ENCODE measurements at places on chromosomes 2 and 18.

GRCh38 chr2:130918393-130918792 is 81.7 kb downstream of the ARHGEF4 start:
- DNase-seq, result no peak

DNA sequence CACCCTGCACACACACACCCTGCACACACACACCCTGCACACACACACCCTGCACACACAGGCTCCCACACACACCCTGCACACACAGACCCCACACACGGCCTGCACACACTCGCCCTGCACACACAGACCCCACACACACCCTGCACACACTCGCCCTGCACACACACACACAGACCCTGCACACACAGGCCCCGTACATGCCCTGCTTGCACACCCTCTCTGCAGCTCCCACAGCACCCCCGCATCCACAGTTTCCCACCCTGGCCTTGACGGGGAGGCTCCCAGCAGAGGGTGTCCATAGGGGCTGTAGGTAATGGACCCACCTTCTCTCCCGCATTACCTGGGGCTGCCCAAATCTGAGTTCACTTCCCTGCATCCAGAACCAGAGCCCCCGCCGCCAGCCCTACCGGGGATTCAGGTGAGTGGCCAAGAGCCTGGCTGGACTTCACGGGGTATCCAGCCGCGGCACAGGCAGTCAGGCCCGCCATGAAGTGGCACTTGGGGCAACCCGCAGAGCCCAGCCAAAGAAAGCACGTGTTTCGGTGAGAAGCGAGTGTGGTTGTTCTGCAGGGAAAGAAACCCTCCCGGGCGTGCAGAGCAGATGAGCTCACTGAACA is 88.6 kb upstream of the GPC1 start:
- no peak for DNase-seq

DNA sequence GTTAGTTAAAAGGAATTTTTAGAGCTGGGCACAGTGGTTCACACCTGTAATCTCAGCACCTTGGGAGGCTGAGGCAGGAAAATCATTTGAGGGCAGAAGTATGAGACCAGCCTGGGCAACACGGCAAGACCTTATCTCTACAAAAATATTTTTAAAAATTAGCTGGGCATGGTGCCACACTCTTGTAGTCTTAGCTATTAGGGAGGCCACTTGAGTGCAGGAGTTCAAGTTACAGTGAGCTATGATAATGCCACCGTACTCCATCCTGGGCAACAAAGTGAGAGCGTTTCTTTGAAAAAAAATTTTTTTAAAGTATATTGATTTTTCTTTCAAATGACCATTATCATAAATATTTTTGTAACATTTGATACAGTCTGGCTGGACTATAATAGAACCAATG is 93.6 kb upstream of the FAM117B start:
- DNase-seq, result no peak

DNA sequence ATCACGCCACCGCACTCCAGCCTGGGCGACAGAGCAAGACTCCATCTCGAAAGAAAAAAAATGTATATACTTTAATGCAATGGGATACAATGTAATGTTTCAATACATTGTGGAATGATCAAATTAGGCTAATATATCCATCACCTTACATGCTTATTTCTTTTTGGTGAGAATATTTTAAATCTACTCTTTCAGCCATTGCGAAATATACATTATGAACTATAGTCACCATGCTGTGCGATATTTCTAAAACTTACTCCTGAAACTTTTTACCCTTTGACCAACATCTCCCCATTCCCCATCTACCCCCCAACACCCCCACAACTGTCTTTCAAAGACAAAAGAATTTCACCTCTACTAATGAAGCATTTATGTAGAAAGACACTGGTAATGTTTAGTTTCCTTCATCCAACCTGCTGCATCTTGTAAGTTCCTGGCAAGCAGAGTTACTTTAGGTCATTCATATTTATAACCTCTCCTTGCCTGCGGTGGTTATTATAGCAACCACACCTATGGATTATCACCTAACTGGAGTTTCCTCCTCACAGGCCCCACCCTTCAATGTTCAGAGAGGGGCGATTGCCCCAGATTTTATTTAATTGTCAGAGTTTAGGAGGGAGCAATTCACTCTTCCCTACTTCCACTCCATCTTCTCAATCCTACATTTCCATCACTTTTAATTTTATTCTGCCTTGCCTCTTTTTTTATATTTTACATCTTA is 1.2 kb upstream of the ME2 start:
- no peak for DNase-seq

GRCh38 chr18:57834616-57835015 is 31.5 kb upstream of the ATP8B1 start:
- no peak for DNase-seq

DNA sequence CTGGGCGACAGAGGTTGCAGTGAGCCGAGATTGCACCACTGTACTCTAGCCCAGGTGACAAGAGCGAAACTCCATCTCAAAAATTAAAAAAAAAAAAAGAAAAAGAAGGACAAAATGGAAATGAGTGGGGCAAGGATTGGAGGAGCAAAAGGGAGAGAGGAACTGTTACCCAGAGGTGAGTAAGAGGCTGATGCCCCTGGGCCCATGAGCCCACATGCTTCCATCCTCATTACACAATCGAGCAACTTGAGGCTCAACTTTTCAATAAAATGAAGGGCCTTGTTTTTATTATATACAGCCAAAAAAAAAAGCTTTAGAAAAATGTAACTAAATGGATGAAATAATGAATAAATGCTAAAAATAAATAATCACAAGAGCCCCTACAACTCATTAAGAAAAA is 91.7 kb upstream of the YWHAQ start:
- DNase-seq, result no peak

DNA sequence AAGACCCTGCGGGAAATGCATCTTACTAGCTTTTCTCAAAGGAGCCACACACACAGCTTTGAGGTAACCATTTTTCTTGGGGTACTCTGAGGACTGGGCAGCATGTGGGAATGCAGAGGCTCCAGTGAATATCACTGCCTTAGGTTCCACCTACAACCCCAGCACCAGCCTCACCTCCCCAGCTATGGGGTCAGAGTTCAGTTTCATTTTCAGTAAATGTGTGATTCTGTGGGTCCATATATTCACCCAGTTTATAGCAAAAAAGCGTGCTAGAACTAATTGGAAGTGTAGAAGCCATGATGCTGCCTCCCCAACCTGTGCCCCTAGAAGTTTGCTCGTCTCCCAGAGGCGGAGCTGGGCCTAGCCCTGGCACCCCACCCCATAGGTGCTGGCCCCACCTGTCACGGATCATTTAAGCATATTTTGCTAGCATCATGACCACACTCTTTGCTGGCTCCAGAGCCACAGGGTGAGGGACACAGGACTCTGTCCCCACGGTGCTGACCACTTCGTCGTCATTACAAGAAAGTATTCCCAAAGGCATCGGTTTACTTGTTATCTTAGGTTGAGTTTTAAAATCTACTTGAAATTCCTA is 57.7 kb downstream of the SH3RF3 start:
- no peak for DNase-seq

DNA sequence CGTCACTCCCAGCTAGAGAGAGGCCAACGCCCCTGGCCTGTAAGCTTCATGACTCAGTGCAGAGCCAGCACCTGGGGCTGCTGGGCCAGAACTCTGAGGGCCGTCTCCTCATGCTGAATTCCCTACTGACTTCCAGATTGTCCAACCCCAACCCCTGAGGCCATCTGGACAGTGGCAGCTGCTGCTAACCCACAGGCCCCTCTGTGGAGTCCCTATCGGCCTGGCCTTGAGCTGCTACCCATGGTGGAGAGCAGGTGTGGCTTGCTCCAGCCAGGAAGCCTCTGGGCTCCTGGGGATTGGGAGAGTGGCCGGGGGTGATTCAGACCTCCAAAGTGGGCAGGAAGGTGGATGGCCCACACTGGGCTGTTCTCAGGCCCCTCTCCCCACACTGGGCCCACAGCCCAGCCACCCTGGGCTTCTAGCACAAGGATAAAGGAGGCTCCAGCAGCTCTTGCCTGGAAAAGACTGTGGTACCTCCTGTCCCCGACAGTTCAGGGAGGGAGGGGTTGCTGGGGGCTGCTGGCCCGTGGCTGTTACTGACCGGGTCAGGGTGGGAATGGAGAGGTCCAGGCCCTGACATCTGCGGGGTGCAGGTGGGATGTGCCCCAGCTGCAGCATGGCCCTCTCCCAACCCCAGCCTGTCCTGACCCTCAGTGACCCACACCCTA is 8.2 kb downstream of the TEKT4 start:
- no peak for DNase-seq

DNA sequence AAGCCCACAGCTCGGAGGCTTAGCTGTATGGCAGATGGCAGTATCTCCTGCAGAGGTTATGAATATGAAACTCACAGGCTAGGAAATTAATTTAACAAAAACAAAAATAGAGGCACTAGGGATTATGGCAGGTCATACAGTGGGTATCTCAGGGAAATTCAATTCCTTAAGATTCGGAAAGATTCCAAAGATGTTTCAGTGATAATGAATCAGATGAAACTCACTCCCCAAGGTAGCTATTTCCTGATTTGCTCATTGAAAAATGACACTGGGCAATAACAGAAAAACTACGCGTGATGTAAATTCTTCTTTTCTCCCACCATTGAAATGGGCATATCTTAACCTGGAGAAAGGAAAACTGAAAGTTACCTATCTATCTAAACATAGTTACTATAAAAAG is 414.1 kb downstream of the STK39 start:
- no peak for DNase-seq

- no peak for DNase-seq
Observed at GRCh38 chr2:171136024-171136423, 24.7 kb downstream of the TLK1 start.

DNA sequence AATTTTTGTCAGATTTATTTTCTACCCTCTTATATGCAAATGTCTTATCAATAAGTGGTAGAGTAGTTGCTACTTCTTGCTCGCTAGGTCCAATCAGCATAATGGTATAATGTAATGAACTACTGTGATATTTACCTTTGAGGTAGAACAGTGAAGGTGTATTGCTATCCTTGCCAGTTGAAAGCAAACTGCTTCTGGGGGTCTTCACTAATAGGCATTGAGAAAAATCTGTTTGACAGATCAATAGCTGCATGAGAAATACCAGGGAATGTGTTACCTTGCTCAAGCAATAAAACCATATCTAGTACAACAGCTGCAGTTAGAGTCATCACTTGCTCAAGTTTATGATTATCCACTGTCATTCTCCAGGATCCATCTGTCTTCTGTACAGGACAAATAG is 50.1 kb upstream of the EFEMP1 start:
- DNase-seq, result no peak

DNA sequence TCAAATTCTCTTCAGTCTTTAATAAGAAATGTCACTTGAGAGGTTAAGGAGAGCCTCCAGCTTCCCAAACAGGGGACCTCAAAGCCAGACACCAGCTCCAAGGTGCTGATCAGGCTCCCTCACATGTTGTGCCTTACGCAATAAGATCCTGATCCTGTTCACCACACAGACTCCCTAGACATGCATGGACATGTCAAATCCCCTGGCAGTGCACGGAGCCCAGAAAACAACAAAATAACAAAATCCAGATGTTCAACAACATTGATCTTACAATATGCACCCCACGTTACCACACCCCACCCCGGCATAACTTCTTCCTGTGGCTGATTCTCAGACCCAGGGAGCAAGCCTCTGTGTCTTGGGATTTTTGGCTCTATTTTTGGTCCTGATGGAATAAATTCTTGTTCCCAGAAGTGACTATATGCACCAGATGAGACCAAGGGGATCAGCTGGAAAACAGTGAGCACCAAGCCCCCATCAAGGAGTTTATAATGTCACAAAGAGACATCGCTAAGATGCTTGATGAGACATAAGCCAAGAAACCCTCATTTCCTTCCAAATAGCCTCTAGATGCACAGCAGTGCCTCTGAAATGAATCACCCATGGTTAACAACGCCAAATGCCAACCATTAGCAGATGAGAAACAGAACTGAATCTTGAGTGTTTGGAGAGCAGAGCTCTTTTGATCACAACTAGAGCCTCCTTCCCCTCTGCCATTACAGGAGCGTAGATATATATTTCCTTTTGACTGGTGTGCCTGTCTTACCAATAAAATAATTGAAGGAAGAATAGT is 198.2 kb downstream of the PRKCE start:
- no peak for DNase-seq

- peak; percentile 75 for DNase-seq
Observed at GRCh38 chr2:196131384-196131937, 39.9 kb downstream of the STK17B start.

- DNase-seq, result no peak
Observed at GRCh38 chr18:28890791-28891190, 713.9 kb upstream of the CDH2 start.

DNA sequence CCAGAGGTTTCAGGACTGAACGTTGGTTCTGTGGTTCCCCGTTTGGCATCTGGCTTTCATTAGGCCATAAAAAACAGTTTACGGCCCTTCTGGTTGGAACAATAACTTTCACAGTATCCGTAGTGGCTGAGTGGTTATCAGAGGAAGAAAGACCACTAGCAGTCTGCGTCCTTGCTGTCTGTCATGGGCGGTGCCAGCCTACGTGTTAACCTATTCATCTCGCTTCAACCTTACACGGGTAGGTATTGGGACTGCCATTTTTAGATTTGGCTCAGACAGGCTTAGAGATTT is 42.6 kb upstream of the ROCK2 start:
- DNase-seq, result no peak

DNA sequence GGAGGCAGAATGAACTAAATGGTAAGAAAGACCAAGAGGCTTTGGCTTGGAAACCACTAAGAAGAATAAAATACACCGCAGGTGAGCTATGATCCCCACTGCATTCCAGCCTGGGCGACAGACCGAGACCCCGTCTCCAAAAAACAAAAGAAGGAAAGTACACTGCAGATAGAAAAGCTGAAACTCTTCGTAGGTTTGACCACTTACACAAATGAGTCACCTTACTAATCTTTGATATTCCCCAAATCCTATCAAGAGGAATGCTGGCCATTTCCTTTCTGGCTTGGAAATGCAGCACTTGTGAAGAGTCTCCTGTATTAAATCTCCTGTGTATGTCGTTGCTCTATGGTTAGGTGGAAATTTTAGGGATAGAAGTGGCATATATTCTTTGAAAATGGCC is 108.8 kb downstream of the MTCL1 start:
- no peak for DNase-seq

DNA sequence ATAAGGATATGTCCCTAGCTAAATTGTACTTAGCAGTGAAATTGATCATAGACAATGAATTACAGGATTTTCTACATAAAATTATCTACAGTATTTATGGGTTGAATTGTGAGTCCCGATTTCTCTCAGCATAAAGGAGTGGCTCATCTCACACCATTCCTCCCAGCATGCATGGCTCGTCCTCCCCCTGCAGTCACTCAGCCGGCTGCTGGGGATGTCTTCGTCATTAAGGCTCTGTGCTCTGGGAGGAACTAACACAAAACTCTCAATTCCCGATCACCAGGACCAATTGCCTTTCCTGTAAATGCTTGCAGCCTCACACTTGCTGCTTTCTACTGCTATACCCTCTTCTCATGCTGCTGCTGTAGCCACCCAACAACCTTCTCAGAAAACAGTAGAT is 75.9 kb downstream of the TXNL1 start:
- DNase-seq, result no peak

- no peak for DNase-seq
Observed at GRCh38 chr2:112699984-112700667, 20.7 kb upstream of the NT5DC4 start.

- DNase-seq, result no peak
Observed at GRCh38 chr2:43125090-43125998, 101.1 kb downstream of the ZFP36L2 start.

- DNase-seq, result no peak
Observed at GRCh38 chr2:33091541-33092123, 144.9 kb downstream of the LTBP1 start.

GRCh38 chr2:96856776-96857666 is 795 bp downstream of the ANKRD39 start:
- DNase-seq, result no peak

Measured in activated CD4-positive, alpha-beta T cell treated with anti-CD3 and anti-CD28 coated beads for 4 hours (primary cell).